ENCODE measurements at places on chromosomes 5 and 9.

DNA sequence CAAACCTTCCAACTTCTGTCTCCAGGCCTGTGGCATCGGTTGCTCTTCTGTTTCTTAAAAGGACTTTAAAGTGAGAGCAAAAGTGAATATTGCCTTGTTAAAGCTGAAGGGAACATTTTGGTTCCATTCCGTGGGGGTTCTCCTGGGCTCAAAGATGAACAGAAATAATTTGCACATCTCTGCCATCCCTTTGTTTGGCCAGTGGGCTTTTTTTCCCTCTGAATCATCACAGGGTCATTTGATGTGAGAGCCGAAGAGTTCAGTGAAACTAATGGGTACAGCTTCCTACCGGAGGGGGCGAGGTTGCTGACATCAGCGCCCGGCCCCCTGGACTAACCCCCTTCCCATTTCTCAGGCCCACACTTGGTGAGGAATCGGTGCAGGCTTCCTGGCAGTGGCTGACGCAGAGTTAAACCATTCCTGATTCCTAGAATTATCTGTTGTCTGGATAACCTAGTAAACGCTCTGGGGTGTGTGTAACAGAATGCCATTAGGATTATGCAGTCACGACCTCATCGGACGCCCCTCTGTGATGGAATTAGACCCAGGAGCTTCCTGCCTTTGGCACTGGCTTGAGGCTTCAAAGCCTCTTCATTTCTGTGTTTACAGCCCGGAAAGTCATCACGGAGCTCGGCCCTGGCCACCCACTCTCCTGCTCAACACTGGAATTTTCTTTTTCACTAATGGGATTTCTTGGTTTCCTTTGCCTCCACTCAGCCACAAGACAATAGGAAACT is 61.6 kb upstream of the RPL26L1 start:
- DNase-seq, result no peak

- DNase-seq, result no peak
Observed at GRCh38 chr5:108059334-108059733, 322.6 kb downstream of the FBXL17 start.

DNA sequence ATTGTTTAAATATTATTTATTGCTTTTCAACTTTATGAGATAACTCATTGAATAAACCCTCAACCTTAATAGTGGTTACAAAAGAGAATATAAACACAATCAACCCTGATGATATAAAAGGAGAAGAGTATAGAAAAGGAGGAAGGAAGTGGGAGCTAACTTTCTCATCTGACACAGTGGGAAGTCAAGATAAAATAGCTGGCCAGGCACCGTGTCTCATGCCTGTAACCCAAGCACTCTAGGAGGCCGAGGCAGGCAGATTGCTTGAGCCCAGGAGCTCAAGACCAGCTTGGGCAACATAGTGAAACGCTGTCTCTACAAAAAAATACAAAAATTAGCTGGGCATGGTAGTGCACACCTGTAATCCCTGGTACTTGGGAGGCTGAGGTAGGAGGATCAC is 93.5 kb downstream of the PPP2R2B start:
- no peak for DNase-seq

DNA sequence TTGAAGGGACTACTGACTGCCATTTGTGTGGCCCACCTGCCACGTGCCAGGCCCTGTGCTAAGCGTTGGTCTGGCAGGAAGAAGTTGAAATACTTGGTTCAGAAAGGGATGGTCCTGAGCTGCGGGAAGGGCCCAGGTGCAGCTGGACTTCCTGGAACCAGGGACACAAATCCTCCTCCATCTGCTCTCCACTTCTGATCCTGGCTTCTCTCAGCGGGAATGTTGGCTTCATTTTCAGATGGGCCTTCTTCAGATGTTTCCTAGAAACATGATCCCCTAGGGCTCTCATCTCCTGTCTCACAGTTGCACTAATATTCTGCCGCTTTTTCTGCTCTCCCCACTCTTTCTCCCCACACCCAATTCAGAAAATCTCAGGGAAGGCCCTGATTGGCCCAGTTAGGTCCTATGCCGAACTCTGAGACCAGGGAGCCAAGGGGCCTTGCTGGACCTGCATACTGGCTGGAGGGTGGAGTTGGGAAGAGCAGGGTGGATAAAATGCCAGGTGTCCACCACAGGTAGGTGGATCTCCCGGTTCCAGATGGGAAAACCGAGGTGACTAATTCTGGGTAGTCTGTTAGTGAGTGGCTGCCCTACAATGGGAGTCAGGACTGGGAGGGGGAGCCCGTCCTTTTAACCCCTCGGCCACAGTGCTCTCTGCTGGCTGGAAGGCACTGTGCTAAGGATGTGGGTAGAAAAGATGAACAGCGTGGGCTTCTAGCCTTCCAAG is 19.4 kb downstream of the PSAT1 start:
- DNase-seq, result no peak

DNA sequence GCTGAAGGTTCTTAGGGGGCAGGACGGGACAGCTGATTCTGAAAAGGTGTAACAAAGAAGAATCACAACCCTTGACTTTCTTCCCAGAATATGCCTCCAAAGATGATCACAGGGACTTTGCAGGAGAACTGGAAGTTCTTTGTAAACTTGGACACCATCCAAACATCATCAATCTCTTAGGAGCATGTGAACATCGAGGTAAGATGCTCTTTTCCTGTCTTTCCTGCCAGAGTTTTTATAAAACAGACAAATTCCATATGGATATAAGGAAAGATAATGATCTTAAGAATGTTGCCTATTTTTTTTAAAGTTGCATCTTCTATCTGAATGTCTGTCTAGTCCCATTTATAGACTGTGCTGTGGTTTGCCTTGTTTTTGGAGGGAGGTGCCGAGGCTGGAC is 87.9 kb downstream of the EQTN start:
- no peak for DNase-seq

- DNase-seq, result no peak
Observed at GRCh38 chr9:128493424-128493823, 11.1 kb upstream of the GLE1 start.

DNA sequence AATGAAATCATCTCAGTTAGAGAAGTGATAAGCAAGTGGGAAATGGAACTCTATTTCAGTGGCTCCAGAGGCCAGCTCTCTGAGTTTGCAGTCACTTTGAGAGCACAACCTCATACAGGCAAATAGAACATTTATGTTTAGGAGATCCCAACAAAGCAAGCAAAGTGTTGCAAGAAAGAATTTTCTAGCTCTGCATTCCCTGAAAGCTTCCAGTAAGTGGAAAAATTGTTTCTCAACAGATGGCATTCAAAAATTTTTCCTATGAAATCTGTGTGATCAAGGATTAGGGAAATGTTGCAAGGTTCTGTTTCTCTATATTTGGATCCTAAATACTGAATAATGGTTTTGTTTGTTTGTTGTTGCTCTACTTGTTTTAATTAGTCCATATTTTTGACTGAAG is 764.2 kb upstream of the ZNF608 start:
- no peak for DNase-seq

DNA sequence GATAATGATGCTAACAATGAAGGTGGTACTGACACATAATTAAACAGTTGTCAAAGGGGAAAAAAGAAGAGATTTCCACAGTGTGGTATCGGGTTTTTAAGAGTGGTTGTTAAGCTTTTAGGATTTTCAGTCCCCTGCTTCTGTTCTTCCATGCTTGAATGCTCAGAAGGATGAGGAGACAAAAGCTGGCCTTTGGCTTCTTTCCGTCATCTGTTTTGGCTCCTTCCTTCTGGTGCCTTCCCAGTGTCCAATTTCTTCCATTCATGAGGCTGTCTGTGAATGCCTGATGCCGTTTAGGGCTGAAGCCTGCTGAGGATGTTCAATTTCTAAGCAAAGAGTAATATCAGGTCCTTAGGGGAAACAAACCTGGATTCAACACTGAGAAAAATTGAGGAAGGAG is 179.6 kb upstream of the GLRA1 start:
- DNase-seq, result no peak

- DNase-seq, result no peak
Observed at GRCh38 chr5:1152771-1153282, 41.0 kb upstream of the SLC12A7 start.

- DNase-seq, result peak; percentile 47
Observed at GRCh38 chr9:5629312-5630080, 589 bp downstream of the RIC1 start.

DNA sequence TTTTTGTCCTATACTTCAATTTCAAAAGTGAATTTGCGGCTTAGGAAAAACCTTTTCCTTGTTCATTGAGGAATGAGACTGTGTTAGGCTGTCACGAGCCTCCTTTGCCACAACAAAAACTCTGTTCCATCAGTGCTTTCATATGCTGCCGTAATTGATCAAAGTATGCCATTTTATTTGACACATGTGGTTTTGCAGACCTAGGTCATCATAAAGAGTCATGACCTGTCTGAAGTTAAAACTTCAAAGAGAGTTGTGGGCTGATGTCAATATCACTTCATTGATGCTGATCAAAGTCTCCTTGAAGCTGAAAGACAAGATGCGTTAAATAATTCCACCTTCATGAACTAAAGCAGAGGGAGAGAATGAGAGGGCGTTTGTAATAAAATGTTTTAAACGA is 55.5 kb downstream of the SYK start:
- no peak for DNase-seq

DNA sequence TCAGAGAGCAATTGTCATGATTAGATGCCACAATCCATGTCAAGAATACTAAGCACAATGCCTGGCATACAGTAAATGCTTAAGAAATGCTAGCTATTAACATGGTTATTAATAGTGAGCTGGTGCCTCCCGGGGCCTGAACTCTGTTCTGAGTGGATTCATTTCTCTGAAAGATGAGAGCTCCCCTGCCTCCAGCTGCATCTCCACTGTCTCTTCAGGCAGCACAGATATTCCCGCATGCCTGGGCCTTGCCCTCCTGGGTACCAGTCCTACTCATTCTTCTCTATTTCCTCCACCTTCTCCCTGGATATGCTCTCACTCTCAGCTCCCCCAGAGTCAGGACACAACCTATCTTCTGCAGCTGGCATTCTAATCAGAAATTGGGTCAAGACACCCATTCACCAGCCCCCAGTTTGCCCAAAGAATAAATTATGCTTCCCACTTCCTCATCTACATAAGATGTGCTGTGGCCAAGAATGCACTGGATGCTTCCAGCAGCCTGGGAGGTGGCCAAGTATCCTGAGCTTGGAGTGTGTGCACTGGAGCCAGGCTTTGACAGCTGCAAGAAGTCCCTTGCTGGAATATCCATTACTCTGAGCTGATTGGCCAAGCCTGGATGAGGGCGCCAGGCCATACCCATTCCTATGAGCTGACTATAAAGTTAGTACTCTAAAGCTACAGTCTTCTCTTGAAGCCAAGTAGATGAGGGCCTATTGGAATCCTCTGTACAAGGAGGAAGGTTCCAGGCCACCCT is 669.0 kb downstream of the ACTL7B start:
- no peak for DNase-seq

DNA sequence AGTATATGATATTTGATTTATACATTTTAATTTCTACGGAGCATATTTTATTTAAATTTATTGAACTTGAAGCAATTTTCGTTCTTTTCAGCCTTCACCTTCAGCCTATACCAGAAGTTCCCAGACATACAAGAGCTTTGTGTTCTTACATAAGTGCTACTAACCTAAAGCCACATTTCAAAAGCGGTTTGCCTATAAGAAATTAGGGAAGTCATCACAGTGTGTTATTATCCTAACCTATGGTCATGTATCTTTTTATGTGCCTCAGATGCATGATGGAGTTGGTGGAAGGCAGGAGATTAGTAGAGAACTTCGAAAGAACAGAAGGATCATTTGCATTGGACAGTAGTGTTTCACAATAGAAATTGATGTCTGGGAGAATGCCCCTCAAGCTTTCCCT is 3.1 kb downstream of the KIF2A start:
- DNase-seq, result no peak

DNA sequence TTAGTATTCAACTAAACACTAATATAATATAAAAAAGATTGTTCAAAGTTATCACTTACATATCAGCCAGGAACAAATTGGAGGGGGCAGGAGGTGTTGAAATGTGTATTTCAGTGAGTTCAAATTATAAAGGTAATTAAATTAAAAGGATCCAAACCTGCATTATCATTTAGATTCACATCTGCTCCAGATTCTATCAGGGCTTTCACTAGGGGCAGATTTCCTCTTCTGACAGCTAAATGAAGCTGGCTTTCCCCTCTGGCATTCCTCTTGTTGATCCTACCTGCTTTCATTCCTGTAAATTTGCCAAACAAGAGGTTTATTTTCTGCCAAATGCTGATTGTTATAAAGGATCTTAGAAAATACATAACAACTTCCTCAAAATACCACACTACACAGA is 86.3 kb upstream of the GCNT4 start:
- no peak for DNase-seq

DNA sequence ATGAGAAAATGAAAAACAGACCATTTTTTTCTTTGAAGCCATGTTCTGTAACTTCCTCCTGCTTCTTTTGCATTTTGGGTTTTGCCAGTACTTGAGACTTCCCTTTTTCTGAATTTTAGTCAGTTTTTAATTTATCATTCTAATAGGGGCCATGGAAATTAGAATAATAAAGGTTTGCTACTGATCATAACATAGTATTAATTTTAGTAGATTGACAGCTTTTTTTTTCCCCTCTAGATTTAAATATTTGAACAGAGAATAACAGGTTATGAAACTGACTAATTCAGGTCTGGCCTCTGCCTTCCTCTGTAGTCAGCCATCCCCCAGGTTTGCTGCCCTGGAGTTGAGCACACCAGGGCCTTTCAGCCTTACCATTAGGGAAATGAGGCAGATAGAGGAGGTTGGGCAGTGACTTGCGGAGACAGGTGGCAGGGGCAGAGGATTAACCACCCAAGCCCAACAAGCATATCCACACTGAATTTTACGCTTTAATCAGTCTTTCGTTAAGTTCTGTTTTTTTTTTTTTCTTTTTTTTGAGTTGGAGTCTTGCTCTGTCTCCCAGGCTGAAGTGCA is 80.1 kb upstream of the TNFAIP8 start:
- peak; percentile 74 for DNase-seq

- no peak for DNase-seq
Observed at GRCh38 chr9:4620881-4621555, 41.1 kb upstream of the PLPP6 start.

- no peak for DNase-seq
Observed at GRCh38 chr9:33246269-33246860, 6.4 kb downstream of the SPINK4 start.

DNA sequence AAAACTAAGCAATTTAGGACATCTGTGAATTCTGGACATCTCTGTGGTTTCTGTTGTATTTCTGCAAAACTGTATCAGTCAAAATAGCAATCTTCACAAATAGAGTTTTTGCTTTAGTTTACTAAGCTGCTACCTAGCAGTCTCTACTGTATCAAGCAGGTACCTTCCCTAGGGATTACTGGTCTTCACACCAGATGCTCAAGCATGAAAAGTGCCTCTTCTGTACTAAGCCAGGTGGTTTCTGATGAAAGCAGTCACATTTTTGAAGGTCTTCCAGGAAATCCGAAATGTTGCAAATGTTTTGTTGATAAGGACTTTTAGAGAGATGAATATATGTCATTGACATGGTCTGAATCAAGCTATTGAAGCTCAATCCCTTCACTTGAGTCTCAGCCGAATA is 540.0 kb downstream of the KCTD16 start:
- DNase-seq, result peak; percentile 5

GRCh38 chr9:101419863-101420262 is 15.7 kb downstream of the ALDOB start:
- DNase-seq, result no peak

Data from germinal center (tissue), 1 donor.